WTC11 (cell line): ENCODE measurements at places on chromosomes 2 and 18.

DNA sequence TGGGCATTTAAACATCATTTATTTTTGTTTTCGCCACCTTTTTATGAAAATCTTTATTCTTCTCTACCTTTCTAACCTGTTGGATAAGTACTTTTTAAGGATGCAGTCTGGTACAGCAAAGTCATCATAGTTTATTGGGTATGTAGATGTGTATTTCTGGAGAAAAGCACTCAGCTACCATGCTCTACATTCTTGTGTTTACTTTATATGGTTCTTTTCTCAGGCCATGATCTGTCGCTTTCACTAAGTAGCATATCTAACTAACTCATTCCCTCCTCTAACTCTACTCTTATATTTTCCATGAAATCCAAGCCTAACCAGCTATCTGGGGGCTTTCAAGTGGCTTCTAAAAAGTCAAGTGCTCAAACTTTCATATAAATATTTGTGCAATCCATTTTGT, 25.3 kb upstream of the SETBP1 start:
- H3K27ac ChIP-seq = no peak overlapping the region
- H3K4me1 ChIP-seq = peaks cover 10% of the 10 kb centered on the region
- no peaks in the 10 kb centered on the region for H3K27me3 ChIP-seq
- H3K36me3 ChIP-seq = no peaks in the 10 kb centered on the region
- no peak for DNase-seq

GRCh38 chr2:143730953-143731260, 601.7 kb downstream of the ARHGAP15 start:
- H3K4me1 ChIP-seq = peaks cover 15% of the 10 kb centered on the region
- H3K4me3 ChIP-seq = no peak overlapping the region
- H3K27ac ChIP-seq = no peak overlapping the region
- no peaks in the 10 kb centered on the region; the same call in 1 of the 2 replicates for H3K27me3 ChIP-seq

- no peaks in the 10 kb centered on the region for H3K27me3 ChIP-seq
- no peak overlapping the region for H3K4me3 ChIP-seq
- DNase-seq = no peak
- H3K36me3 ChIP-seq = peaks cover 25% of the 10 kb centered on the region
- H3K4me1 ChIP-seq = no peaks in the 10 kb centered on the region
- no peak overlapping the region for H3K27ac ChIP-seq
Observed at GRCh38 chr18:63331105-63331504, 11.5 kb upstream of the BCL2 start.

GRCh38 chr2:127679680-127680361, 4.5 kb upstream of the LIMS2 start:
- no peak overlapping the region for H3K4me3 ChIP-seq
- no peaks in the 10 kb centered on the region for H3K36me3 ChIP-seq
- H3K27me3 ChIP-seq = peaks cover 35% of the 10 kb centered on the region

DNA sequence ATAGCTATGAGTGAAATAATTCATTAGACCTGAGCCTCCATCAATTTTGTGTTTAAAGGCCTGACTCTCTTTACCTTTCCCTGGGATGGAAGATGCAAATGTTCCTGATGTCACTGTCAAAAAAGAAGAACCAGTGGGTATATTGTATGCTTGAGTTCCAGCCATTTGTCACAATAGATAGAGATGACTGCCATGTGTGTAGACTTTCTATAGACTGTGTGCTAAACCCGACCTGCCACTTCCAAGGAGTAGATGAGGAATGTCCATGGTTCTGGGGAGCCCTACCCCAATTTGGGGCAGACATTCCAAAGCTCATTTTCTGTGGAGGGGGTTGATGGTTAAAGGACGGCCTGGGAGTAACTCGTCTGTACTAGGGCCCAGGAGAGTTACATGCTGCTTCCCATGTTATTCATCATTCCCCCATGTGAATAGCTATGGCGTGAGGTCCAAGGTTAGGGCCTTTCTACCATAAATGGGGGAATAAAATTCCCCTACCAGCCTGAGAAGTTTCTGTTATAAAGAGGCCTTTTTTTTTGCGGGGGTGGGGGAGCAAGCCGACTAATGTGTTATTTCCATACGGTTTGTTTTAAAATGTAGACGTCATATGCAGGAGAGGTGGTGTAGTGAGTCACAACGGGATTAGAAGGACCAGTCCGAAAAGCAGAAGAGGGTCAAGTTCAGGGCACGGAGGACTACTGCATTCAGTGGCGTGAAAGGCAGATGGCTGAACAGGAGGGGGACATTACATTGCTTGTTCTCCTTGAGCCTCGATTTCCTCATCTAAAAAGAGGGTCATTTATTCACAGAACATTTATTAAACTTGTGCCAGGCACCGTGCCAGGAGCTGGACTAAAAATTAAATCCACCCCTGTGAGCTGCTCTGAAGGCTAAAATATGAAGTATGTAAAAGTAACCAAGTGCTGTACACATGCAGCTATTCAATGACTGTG, 24.0 kb downstream of the IL1B start:
- no peaks in the 10 kb centered on the region for H3K27me3 ChIP-seq
- DNase-seq = no peak
- H3K27ac ChIP-seq = no peak overlapping the region
- peaks cover 47% of the 10 kb centered on the region for H3K4me1 ChIP-seq

- DNase-seq = peak; percentile 79
- H3K4me3 ChIP-seq = no peak overlapping the region
- H3K27ac ChIP-seq = no peak overlapping the region
- H3K27me3 ChIP-seq = peaks cover 97% of the 10 kb centered on the region
- H3K4me1 ChIP-seq = peaks cover 81% of the 10 kb centered on the region
Observed at GRCh38 chr2:104849618-104850141, 4.2 kb upstream of the POU3F3 start.

GRCh38 chr2:182779323-182779722, 63.3 kb downstream of the DNAJC10 start:
- H3K36me3 ChIP-seq = peaks cover 31% of the 10 kb centered on the region
- H3K27ac ChIP-seq = no peak overlapping the region
- peaks cover 3% of the 10 kb centered on the region; the same call in 1 of the 2 replicates for H3K4me1 ChIP-seq
- no peaks in the 10 kb centered on the region for H3K27me3 ChIP-seq
- DNase-seq = no peak
- H3K4me3 ChIP-seq = no peak overlapping the region

DNA sequence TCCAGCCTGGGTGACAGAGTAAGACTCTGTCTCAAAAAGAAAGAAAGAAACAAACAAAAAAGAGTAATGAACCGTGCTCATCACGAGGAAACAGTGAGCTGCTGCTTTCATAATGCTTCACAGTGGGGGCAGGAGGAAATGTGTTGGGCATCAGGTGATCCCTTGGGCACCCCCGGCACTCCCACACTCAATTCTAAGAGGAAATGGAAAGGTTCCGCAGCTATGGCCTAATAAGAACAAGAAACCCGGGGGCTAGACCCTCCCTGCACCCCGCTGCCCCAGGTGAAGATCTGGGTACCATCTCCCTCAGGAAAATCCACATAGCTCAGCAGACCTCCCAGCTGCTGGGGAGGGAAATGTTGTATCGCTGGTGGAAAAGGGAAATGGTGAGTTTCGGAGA, 118.9 kb downstream of the LPIN1 start:
- H3K4me1 ChIP-seq = peaks cover 44% of the 10 kb centered on the region
- H3K4me3 ChIP-seq = no peak overlapping the region
- H3K36me3 ChIP-seq = peaks cover 17% of the 10 kb centered on the region
- DNase-seq = no peak
- no peaks in the 10 kb centered on the region for H3K27me3 ChIP-seq
- H3K27ac ChIP-seq = no peak overlapping the region

DNA sequence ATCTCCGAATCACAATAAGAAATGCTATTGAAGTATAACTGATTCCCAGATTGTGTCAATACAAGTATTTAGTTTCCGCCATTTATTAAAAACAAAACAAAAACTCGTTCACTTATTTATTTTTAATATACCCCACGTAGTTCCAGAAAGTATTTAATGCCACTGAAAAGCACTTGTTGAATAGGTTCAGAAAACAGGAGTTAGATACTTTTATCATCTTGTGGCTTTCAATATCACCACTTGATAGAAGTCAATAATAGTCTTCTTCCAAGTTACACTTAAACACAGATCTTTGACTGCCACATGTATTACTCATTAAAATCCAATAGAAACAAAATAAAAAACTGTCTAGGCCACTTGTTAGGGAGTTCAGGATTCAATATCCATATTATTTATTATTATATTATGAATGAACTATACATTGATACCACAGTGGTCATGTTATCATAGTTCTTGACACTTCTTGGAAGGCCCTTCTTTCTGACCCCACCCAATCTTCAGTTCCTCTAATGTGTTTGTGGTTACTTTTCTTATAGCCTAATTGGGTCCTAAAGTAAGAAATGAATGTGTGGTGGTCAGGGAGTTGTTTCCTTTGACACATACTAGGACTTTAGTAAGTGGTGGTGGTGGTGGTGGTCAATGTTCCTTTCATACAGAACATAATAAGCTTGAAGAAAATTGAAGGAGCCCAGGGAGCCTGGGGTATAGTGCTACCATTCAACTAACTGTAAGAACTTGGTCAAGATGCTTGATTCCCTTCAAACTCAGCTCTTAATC, 221.3 kb upstream of the ITGA4 start:
- no peak for DNase-seq
- peaks cover 15% of the 10 kb centered on the region for H3K4me1 ChIP-seq
- H3K27ac ChIP-seq = no peak overlapping the region
- H3K27me3 ChIP-seq = no peaks in the 10 kb centered on the region

- peaks cover 7% of the 10 kb centered on the region for H3K36me3 ChIP-seq
- H3K27ac ChIP-seq = no peak overlapping the region
- no peak for DNase-seq
- H3K4me3 ChIP-seq = no peak overlapping the region
Observed at GRCh38 chr2:83991992-83992391, 467.1 kb downstream of the SUCLG1 start.

DNA sequence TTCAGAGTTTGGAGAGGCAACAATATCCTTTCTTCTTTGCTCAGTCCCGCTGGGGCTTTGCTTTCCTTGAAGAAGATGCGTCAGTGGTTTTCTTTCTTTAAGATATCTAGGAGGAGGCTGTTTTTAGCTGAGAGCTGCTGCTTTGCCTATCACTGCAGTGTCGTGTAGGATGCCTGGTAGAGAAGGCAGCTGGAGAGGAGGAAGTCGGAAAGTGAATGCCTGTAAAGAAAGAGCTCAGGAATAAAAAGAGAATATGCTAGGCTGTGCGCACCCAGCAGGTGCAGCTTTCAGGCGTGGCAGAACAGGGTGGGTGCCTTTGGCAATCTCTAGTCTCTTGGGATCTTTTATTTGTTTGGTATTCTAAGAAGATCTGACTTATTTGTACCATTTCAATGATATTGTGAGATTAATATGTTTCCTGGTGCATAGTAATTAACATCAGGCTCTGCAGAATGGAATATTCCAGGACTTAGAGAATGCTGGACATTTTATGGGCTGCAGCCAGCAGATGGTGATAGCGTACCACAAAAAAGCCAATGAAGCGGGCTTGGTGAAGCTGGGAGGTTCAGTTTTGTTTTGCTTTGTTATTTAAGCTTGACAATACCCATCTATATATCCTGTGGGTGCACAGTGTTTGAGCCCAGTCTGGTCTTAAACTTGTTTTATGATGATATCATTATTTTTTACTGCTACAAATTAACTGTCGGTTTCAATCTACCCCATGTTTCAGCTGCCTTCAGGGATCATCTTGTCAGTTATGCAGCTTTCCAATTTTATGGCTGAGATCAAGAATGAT, 34.9 kb downstream of the CAVIN2 start:
- H3K4me3 ChIP-seq = no peak overlapping the region
- no peaks in the 10 kb centered on the region; the same call in 1 of the 2 replicates for H3K36me3 ChIP-seq
- DNase-seq = peak; percentile 59
- H3K4me1 ChIP-seq = 0 out of 2 replicates have a peak, but pooled peaks cover 2% of the 10 kb centered on the region

GRCh38 chr18:80231616-80232015, 15.7 kb downstream of the PARD6G start:
- H3K27me3 ChIP-seq = no peaks in the 10 kb centered on the region
- no peak overlapping the region for H3K4me3 ChIP-seq
- DNase-seq = no peak

DNA sequence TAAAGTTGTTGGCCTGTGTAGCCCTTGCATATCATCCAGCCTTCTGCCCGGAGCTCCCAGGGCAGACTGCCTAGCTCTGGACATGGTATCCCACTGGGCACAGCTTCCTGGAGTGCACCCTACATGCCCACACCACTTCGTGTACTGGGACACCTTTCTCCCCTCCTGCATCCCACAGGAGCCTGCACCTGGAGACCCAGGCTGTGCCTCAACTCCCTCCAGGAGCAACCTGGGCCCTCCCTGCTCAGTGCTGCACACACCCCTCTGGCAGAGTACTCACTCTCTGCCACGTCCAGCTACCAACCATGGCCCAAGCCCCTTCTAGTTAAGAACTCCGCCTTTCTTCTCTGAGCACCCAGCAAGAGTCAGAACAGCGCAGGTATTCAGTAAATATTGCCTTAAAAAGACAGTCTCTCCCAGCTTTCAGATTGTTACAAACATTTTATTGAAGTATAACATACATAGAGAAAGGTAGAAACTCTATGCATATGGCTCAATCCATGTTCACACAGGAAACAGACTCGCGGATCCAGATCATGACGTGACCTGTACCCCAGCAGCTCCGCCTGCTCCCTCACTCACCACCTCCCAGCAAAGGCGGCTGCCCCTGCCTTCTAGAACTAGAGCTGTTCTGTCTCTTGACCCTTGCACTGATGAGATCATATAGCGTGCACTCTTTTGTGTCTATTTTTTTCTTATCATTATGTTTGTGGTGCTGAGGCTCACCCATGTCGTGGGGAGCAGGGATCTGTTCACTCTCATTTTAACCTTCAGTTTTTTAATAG, 98.4 kb upstream of the MYCN start:
- no peak overlapping the region for H3K27ac ChIP-seq
- no peak overlapping the region for H3K4me3 ChIP-seq
- no peaks in the 10 kb centered on the region for H3K36me3 ChIP-seq
- peaks cover 10% of the 10 kb centered on the region; the same call in 1 of the 2 replicates for H3K4me1 ChIP-seq
- no peaks in the 10 kb centered on the region for H3K27me3 ChIP-seq
- DNase-seq = no peak

GRCh38 chr18:36812678-36813077, 16.1 kb downstream of the TPGS2 start:
- DNase-seq = no peak
- H3K4me1 ChIP-seq = no peaks in the 10 kb centered on the region; the same call in 1 of the 2 replicates
- peaks cover 36% of the 10 kb centered on the region for H3K36me3 ChIP-seq
- no peaks in the 10 kb centered on the region for H3K27me3 ChIP-seq

GRCh38 chr2:147382322-147382948, 462.4 kb upstream of the ACVR2A start:
- H3K4me1 ChIP-seq = no peaks in the 10 kb centered on the region
- no peak overlapping the region for H3K27ac ChIP-seq
- DNase-seq = no peak
- H3K36me3 ChIP-seq = no peaks in the 10 kb centered on the region
- H3K4me3 ChIP-seq = no peak overlapping the region

GRCh38 chr2:61233581-61233980, 71.6 kb downstream of the C2orf74 start:
- DNase-seq = no peak
- H3K36me3 ChIP-seq = peaks cover 52% of the 10 kb centered on the region
- H3K27ac ChIP-seq = no peak overlapping the region
- no peak overlapping the region for H3K4me3 ChIP-seq
- no peaks in the 10 kb centered on the region for H3K4me1 ChIP-seq
- no peaks in the 10 kb centered on the region for H3K27me3 ChIP-seq

GRCh38 chr2:212914392-212914791, 237.0 kb downstream of the IKZF2 start:
- H3K27me3 ChIP-seq = peaks cover 27% of the 10 kb centered on the region
- H3K4me3 ChIP-seq = no peak overlapping the region
- no peaks in the 10 kb centered on the region for H3K36me3 ChIP-seq

- H3K4me3 ChIP-seq = no peak overlapping the region
- H3K36me3 ChIP-seq = no peaks in the 10 kb centered on the region
- no peak overlapping the region for H3K27ac ChIP-seq
- no peak for DNase-seq
- peaks cover 9% of the 10 kb centered on the region for H3K27me3 ChIP-seq
Observed at GRCh38 chr2:60406192-60406591, 147.3 kb downstream of the BCL11A start.
